ENCODE measurements at places on chromosomes 7 and 10.

GRCh38 chr10:86178401-86179152, 188.0 kb downstream of the GRID1 start:
- DNase-seq: no peak

- DNase-seq: no peak
Observed at GRCh38 chr10:75718991-75719390, 287.6 kb downstream of the LRMDA start.

GRCh38 chr7:7979558-7979957, 11.0 kb downstream of the GLCCI1 start:
- no peak for DNase-seq

GRCh38 chr10:50653758-50654157, 30.0 kb upstream of the SGMS1 start:
- no peak for DNase-seq

DNA sequence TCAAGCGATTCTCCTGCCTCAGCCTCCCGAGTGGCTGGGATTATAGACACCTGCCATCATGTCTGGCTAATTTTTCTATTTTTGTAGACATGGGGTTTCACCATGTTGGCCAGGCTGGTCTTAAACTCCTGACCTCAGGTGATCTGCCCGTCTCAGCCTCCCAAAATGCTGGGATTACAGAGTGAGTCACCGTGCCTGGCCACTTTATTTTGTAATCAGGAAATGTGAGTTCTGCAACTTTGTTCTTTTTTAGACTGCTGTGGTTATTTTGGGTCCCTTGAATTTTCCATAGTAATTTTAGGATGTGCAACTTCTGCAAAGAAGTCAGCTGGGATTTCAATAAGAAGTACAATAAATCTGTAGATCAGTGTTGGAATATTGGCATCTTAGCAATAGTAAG, 96.8 kb downstream of the CYTH3 start:
- DNase-seq: no peak

GRCh38 chr10:20623546-20623945, 273.6 kb downstream of the NEBL start:
- no peak for DNase-seq

GRCh38 chr7:12152196-12152918, 58.7 kb upstream of the TMEM106B start:
- DNase-seq: no peak

- DNase-seq: no peak
Observed at GRCh38 chr10:99444383-99445045, 14.1 kb upstream of the GOT1 start.

DNA sequence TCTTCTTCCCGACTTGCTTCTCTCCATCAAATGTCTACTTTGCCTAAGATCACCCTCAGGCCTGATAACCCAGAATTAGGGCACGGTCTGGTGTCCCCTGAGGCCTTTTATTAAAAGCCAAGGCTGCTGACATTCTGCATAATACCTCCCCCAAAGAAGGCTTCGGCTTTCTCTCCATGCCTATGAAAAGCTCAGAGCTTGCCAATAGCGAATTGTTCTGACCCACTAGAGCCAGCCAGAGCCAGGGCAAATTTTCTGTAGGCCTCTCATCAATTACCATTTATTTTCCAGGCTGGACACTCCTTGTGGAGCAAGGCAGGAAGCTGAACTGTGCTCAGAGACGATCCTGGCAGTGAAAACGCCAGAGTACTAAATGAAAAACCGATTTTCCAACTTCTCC, 64.3 kb upstream of the ADRB1 start:
- no peak for DNase-seq

GRCh38 chr10:34526186-34526585, 288.9 kb downstream of the PARD3 start:
- DNase-seq: no peak

DNA sequence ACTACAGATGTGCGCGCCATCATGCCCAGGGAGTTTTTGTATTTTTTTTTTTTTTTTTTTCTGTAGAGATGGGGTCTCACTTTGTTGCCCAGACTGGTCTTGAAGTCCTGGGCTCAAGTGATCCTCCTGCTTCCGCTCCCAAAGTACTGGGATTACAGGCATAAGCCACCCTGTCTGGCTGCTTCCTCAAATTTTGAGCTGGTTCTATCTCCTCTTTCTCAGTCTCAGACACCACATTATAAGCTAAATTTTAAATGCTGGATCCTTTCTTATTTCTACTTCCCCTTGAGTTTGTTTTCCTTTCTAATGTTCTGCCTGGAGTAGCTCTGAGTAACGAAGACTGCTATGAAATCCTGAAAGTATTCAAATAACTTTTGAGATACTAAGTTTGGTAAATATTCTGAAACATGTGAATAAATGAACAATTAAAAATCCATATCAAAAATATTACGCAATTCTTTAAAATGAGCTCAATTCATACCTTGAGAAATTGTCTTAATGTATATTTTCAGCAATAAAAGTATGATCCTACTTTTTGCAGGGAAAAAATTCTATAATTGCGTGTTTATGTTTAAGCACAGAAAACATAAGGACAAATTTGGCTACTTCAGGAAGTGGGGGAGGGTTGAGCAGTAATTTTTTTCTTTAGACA, 15.0 kb downstream of the TCAF1 start:
- no peak for DNase-seq

- no peak for DNase-seq
Observed at GRCh38 chr10:84848967-84849366, 520.6 kb downstream of the CCSER2 start.

DNA sequence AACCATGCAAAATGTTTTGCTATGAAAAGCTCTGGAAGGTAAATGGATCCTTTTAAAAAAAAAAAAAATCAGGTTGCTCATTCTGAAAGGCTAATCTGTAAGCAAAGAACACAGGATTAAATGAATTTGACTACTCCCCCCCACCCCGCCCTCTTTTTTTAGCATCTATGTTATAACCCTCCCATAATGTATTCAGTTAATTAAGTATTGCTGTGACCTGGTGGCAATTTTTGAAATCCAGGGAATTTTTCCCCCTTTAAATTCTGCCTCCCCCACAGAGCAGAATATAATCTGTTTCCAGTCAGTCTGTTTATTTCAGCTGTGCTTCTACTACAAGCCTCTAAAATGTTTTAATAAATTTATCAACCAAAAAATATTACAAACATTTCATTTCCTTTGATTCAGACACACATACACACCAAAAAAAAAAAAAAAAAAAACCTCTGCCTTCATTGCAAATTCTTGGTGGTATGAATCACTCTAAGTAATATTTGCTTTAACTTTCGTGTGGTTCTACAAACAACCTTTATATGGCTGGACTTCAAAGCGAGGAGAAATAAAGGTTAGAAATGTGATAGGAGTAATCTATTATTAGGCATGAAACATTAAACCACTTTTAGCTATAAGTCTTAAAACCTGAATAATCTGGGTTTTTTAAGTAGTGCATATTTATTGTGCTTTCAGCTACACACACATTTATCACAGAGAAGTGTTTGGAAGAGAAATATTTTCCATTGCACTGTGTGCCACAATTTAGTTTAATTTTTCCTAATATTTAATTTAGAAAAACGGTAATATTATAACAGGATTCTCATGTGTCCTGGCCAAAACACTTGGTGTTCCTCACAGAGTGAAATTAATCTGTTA, 64.4 kb upstream of the ARID5B start:
- DNase-seq: no peak

DNA sequence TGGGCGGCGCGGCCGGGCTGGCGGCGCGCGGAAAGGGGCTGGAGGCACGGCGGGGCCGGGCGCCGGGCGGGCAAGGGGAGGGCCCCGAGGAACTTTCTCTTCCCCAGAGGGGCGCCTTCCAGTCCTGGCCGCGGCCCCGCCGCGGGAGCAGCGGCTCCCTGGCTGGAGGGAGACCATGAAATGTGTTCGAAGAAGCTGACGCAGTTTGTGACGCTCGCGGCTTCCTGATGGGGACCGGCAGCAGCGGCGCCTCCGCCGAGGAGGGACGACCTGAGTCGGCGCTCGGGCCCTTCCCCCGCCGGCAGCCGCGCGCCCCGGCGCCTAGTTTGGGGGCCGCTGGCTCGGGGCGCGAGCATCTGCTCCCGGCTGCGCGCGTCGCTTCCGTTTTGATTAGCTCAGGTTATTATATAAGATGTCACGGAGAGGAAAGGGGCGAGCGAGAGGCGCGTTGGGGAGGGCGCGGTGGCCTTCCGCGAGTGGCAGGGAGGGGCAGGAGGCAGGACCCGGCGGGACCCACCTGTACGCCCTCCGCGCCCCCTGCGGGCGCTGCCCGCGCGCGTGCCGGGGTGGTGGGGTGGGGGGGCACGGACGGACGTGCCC, 57.1 kb upstream of the PCGF5 start:
- peak; percentile 72 for DNase-seq

All from type B pancreatic cell (in vitro differentiated cells).